Gastrocnemius medialis (tissue), 4 donors: ENCODE measurements at places on chromosomes 1 and 21. TPM values are rescaled to one million over a fixed set of nuclear protein-coding genes. Genes with fewer than 3 reads are reported as not detected.
A peak's percentile ranks its signal among the peaks of the same experiment; 100 is the strongest.

Gene OLIG2
- not detected for total RNA-seq

Gene HPCAL4
- total RNA-seq = 9.0 TPM

Gene LRIG2
- 8.9 TPM for total RNA-seq

Gene EPHA8
- total RNA-seq = not detected

GRCh38 chr1:17274186-17275170, 25.6 kb downstream of the PADI3 start:
- H3K4me3 ChIP-seq = no peak overlapping the region
- DNase-seq = no peak
- no peaks in the 10 kb centered on the region for H3K4me1 ChIP-seq
- H3K27me3 ChIP-seq = peaks cover 2% of the 10 kb centered on the region
- no peak overlapping the region for H3K27ac ChIP-seq

DNA sequence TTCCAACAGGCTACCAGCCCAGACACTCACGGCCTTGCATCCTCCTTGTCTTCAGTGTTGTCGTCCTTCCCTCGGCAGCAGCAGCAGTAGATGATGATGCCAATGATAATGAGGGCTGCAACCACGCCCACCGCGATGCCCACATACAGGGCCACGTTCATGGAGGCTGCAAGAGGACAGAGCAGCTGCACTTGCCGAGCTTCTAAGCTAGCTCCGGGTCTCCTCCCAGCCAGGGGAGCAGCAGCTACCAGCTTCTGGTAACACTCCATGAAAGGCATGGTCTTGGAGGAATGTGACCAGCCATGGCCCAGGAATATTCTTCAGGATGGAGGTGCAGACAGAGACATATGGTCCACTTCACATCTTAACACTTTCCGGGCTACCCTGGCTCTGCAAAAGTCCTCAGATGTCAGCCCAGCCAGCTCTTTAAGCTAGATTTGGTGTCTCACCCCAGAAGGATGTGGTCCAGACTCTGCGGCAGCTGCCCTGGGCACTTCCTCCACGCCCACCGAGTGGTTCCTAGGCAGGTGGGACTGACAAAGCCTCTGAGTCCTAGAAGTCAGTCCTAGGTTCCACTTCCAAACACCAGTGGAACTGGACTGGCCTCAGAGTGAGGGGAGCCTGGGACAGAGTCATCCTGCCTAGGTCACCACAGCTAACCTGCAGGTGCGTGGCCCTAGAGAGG, 35.1 kb downstream of the GPA33 start:
- H3K36me3 ChIP-seq = no peaks in the 10 kb centered on the region
- H3K4me1 ChIP-seq = peaks cover 7% of the 10 kb centered on the region
- no peak overlapping the region for H3K4me3 ChIP-seq
- no peak overlapping the region for H3K27ac ChIP-seq

- peaks cover 4% of the 10 kb centered on the region for H3K4me1 ChIP-seq
- peak overlapping the region; percentile 19 for H3K27ac ChIP-seq
- H3K4me3 ChIP-seq = peak overlapping the region; percentile 64
- H3K36me3 ChIP-seq = no peaks in the 10 kb centered on the region
- H3K27me3 ChIP-seq = peaks cover 4% of the 10 kb centered on the region
These were observed 854 bp downstream of the MYCL start for GRCh38 chr1:39900662-39901463.

GRCh38 chr1:27436204-27437159, 44.1 kb downstream of the GPR3 start:
- H3K27ac ChIP-seq = peak overlapping the region; percentile 63
- peaks cover 77% of the 10 kb centered on the region for H3K4me1 ChIP-seq
- H3K36me3 ChIP-seq = no peaks in the 10 kb centered on the region
- no peak for DNase-seq
- H3K4me3 ChIP-seq = no peak overlapping the region

- no peak overlapping the region for H3K27ac ChIP-seq
- no peaks in the 10 kb centered on the region for H3K4me1 ChIP-seq
- H3K36me3 ChIP-seq = no peaks in the 10 kb centered on the region
These were observed 525 bp downstream of the C1QTNF12 start for GRCh38 chr1:1245817-1246576.

- no peak overlapping the region for H3K4me3 ChIP-seq
- DNase-seq = no peak
- no peaks in the 10 kb centered on the region for H3K4me1 ChIP-seq
- H3K27ac ChIP-seq = no peak overlapping the region
These were observed 182.1 kb upstream of the POU3F1 start for GRCh38 chr1:38228718-38229117.

- peaks cover 3% of the 10 kb centered on the region for H3K27me3 ChIP-seq
- no peak overlapping the region for H3K27ac ChIP-seq
- DNase-seq = peak; percentile 37
- H3K4me3 ChIP-seq = no peak overlapping the region
These were observed 5.6 kb upstream of the S100A7 start for GRCh38 chr1:153465811-153466636.
